Stimulated activated CD4-positive, alpha-beta T cell treated with anti-CD3 and anti-CD28 coated beads, Interleukin-2, amount 100 ng/mL, for 24 hours (primary cell): ENCODE measurements at places on chromosomes 11 and 22.

DNA sequence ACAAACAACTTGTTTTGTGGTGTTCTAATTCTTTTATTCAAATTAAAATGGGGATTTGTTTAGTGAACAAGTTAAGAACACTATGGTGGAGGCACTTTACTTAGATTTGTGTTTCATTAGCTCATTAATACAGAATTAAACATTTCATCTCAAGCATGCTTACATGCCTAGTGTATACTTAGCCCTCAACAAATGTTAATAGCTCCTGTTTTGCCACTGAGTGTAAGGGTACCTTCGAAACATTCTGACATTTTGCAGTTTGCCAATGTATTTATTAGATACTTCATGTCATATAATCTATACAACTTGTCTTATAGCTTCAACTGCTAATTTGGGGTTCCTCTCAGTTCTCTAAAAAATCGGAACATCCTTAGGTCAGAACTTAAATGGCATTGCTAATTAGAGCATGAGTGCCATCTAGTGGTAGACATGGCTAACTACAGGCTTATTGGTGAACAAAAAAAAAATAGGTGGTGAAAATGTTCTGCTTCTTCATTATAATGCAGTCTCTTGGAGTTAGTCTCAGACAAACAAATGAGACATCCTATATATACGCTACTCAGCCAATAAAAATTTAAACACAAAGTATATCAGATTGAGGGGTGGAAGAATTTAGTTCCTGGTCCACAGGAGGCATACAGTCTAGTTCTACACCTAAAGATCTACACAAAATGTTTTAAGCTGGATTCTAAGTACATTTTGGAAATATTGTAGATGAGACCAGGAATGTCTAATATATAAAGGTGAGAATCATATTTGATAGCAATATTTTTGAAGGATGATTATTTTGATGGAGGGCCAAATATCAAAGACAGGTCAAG lies 4.9 kb upstream of the CNTN5 start:
- no peak for DNase-seq

DNA sequence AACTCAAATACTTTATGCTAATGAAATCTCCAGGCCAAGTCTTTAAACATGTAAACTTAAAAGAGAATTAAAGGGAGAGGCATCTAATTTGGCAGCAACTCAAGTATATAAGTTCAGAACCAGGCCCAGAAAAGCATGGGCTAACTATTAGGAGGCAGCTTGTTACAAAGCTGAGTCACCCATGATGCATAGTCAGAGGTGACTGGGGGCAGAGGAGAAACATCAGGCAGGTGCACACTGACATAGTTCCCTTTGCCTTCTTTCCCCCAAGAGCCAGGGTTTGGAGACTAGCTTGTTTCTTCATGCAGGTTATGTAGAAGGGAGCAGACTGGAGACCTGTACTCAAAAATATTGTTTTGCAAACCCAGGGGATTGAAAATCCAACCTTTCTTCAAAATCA lies 619.0 kb downstream of the SOX6 start:
- DNase-seq = no peak

DNA sequence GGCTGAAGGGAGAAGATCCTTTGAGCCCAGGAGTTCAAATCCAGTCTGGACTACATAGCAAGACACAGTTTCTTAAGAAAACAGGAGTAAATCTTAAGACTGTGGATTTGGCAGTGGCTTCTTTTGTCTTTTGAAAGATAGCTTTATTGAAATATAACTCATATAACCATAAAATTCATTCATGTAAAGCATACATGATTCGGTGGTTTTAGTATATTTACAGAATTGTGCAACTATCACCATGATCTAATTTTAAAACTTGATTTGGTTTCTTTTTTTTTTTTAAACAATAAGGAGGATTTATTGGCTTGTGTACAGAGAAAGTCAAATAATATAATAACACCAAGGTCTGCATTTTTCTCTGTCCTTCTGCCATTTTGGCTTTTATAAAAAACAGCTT lies 23.1 kb upstream of the PSMA1 start:
- DNase-seq = no peak

DNA sequence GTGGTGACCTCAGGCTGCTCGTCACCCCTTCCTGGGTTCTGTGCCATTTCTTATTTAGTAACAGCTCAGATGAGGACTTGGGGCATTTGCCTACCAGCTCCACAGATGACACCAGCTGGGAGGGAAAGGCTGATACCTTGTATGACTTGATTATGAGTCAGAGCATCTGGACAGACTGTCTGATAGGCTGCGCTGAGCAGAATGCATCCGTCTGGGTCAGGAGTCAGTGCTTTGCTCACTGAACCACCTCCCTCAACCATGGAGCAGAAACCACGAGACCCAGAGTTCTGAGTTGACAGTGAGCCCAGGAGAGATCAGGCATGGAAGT lies 6.8 kb downstream of the ST14 start:
- DNase-seq = no peak

DNA sequence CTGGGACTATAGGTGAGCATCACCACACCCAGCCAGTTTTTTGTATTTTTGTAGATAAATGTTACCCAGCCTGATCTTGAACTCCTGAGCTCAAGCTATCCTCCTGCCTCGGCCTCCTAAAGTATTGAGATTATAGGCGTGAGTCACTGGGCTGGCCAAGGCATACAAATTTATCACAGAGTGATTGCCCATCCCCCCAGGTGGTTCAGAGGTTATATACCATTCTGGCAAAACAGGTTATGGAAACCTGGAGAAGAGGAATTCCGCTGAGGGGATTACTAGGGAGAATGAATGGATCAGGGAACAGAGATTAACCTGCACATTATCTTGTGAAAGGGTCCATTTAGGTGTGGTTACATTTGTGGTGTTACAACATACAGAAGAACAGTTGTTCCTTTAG lies 8.1 kb downstream of the ATG13 start:
- no peak for DNase-seq

- DNase-seq = no peak
Measured at GRCh38 chr11:117444711-117445658, 117.3 kb downstream of the CEP164 start.

DNA sequence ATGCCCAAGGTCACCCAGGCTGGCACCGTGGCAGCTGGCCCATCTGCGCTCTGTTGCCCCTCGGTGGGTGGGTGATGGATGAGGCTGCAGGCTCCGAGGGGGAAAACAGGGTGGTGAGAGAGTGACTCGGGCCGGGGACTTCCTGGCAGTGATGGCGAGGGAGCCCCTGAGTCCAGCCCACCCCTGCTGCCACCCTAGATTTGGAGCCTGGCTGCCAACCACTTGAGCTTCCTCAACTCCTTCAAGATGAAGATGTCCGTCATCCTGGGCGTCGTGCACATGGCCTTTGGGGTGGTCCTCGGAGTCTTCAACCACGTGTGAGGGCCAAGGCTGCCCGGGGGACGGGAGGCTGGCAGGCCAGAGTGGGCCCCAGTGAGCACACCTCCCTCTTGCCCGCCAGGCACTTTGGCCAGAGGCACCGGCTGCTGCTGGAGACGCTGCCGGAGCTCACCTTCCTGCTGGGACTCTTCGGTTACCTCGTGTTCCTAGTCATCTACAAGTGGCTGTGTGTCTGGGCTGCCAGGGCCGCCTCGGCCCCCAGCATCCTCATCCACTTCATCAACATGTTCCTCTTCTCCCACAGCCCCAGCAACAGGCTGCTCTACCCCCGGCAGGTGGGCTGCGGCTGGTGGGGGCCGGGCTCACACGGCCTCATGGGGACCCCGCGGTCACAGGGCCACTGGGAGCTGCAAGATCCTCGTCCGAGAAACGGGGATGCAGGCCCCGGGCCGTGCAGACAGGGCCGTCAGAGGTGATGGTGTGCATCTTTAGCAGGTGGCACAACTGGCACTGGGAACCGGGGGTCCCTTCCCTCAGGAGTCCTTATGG lies 10.1 kb downstream of the TCIRG1 start:
- DNase-seq = no peak

GRCh38 chr11:35390737-35391682 lies 28.3 kb downstream of the SLC1A2 start:
- DNase-seq = peak; percentile 30

- DNase-seq = no peak
Measured at GRCh38 chr11:4064278-4064955, 30.2 kb upstream of the RRM1 start.

- DNase-seq = no peak
Measured at GRCh38 chr22:24417200-24417599, 10.2 kb upstream of the ADORA2A start.

DNA sequence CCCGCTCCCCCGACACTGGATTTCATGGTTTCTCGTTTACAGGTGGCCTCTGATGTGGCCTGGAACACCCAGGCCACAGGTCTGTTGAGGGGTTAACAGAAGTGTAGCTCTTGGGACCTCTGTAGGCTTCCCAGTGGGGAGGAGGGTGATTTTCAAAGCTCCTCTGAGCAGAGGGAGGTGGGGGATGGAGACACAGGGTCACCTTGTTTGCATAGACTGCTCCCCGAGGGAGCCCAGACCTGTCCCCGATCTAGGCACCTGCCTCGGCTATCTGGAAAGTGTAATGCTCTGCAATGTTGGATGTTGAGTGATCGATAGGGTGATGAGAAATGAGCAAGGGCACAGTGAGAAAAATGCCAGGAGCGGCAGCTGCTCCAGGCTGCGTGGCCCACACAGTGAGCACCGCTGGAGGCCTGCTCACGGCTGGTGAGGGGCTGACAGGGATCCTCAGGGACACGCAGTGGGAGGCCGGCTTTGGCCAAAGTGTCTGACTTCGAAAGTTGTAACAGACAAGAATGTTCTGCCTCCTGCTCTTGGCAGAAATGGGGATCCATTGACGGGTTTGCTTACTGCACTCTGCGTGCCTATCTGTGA lies 594.1 kb downstream of the BRD1 start:
- DNase-seq = no peak

GRCh38 chr11:122202161-122202950 lies 86.3 kb upstream of the BLID start:
- no peak for DNase-seq

DNA sequence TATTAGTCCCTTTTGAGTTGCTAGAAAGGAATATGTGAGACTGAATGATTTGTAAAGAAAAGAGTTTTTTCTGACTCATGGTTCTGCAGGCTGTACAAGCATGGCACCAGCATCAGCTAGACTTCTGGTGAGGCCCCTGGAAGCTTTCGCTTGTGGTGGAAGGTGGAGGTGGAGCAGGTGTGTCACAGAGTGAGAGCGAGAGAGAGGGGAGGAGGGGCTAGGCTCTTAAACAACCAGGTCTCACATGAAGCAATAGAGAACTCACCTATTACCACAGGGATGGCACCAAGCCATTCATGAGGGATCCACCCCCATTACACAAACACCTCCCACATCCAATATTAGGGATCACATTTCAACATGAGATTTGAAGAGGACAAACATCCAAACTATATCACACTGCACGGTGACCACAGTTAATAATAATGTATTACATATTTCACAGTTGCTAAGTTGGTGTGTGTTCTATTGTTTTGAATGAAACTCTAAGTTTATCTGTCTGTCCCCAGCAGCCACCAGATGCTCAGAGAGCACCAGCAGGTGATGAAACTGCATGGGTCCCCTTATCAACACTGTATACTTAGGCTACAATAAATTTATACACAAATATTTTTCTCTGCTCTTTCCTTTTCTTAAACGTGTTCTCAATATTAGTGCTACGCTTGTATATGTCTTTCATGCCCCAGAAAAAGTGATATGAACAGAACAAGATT lies 14.1 kb downstream of the ZFP91 start:
- DNase-seq = peak; percentile 49

GRCh38 chr22:50089682-50090411 lies at the start of gene MOV10L1:
Gene MOV10L1 (plus strand): TSS chr22:50090006. CDS start chr22:50090089, 83 bp downstream.
- DNase-seq = peak; percentile 24

DNA sequence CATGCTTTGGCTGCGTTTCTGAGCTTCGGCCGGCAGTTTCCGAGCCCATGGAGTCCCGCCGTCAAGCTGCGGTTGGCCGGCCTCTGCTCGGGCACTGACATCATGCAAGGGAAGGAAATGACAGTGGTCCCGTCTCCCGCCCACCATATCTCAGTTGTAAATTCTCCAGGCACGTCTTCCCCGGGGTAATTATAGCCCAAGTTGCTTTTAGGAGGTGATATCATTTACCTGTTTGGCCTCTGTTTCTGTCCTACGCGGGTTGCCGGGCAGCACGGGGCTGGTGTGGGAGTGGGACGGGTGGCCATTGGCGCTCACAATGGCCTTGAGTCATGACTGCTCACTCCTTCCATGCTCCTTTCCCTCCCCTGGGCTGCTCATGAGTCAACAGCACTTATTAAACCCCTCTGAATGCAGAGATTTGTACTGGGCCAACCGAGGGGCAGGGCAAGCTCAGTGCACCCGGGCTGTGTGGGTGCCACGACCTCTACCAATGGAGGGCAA lies 4.2 kb upstream of the ANO1 start:
- no peak for DNase-seq
